Effector memory CD8-positive, alpha-beta T cell (primary cell): ENCODE measurements at places on chromosomes 5 and 9.

GRCh38 chr5:35887321-35888100, 30.8 kb downstream of the IL7R start:
- DNase-seq: no peak

DNA sequence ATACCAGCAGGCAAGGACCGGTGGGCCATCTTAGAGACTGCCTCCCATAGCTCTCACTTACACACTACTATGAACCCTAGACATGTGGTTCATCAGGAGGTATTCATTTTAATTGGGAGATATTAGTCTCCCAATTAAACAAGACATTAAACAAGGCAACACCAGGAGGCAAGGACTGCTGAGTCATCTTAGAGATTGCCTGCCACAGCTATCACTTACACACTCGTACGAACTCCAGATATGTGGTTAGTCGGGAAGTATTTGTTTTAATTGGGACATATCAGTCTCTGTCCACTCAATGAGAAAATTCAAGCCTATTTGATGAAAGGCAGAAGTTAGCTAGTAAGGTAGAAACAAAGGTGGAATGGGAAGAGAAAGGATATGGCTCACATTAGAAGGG, 343.9 kb downstream of the NFIB start:
- no peak for DNase-seq

DNA sequence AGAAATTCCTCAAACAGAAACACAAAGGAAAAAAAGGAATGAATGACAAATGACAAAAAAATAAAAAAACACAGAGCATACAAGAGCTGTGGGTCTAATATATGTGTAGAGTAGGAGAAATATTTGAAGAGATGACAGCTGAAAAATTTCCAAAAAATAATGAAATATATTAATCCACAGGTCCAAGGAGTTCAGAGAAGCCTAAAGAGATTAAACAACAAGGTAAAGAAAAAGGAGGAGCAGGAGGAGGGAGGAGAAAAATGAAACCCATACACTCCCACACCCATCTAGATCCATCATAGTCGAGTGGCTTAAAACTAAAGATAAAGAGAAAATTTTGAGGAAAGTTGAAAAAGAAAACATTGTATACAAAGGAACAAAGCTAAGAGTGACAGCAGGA, 182.4 kb upstream of the MAP3K1 start:
- DNase-seq: no peak

- no peak for DNase-seq
Observed at GRCh38 chr9:85118990-85119755, 449.6 kb downstream of the NTRK2 start.

DNA sequence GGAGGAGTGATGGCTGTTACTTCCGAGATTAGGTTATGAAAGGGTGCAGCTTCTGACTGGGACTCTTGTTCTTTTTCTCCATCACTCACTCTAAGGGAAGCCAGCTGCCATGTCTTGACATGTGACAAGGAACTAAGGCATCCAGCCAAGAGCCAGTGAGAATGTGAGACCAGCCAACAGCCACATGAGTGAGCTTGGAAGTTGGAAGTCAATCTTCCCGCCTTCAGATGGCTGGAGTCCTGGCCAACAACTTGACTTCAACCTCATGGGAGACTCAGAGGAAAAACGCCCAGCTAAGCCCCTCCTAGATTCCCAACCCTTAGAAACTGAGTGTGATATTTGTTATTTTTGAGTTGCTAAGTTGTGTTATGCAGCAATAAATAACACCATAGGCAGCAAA, 201.1 kb downstream of the SNX18 start:
- no peak for DNase-seq

DNA sequence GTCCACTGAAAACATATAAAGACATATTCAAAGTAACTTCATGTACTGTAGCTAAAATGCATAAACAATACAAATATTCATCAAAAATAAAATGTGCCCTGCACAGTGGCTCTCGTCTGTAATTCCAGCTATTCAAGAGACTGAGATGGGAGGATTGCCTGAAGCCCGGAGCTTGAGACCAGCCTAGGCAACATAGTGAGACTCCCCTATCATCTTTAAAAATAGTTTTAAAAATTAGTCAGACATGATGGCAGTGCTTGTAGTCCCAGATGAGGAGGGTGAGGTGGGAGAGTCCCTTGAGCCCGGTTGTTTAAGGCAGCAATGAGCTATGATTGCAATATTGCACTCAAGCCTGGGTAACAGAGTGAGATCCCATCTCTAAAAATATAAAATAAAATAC, 534.1 kb downstream of the ANXA1 start:
- no peak for DNase-seq

GRCh38 chr9:108579757-108580439, 275.9 kb downstream of the ACTL7B start:
- no peak for DNase-seq

DNA sequence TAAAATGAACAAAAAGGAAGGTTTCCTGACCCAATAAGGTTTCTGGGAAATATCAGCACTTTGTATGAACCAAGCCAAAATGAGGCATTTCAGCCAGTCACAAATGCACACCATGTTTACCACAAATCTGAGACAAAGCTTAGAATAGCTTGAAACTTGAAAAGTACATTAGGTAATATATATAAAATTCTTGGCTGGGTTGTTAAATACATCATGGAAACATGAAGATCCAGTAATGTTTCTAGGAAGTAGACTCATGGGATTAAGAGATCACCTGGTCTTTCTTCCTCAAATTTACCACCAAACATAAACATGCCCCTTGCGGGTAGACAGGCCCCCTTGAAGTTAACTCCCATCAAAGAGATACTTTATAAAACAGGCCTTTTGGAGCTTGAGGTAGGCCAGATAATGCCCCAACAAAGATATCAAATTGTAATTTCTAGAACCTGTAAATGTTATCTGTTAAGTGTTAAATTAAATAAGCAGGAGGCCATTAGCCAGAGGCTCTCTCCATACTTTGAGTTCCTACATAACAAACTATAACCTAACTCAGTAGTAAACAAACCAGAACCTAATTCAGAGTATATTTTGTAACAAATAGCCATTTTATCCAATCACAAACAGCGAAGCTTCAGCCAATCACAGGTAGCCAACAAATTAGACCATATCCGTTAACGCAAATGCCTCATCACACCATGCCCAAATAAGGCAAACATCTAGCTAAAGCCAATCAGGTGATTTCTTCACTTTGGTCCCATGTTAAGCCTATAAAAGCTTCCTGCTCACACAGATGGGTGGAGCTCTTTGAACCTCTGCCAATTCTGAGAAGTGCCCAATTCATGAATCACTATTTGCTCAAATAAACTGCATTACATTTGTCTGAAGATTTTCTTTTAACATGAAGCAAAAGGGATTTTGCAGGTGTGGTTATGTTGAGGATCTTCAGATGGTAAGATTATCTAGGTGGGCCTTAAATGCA, 127.9 kb upstream of the TARS1 start:
- DNase-seq: no peak

DNA sequence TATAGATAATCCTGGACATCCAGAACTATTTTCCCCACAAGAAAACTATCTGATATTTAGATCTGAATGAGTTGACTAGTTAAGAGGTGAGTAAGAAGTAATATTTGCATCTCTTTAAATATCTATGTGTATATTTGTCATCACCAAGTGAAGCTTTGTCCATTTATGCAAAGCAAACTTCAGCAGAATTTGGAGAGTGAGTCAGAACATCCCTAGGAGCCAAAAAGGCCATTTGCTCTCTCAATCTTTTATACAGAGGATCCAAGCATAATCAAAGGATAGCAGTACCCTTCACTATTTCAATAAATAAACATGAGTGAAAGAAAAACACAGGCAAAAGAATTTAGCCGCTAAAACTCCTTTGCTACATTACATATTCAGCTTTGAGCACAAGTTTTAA, 454.4 kb downstream of the NR2F1-AS1 start:
- no peak for DNase-seq

DNA sequence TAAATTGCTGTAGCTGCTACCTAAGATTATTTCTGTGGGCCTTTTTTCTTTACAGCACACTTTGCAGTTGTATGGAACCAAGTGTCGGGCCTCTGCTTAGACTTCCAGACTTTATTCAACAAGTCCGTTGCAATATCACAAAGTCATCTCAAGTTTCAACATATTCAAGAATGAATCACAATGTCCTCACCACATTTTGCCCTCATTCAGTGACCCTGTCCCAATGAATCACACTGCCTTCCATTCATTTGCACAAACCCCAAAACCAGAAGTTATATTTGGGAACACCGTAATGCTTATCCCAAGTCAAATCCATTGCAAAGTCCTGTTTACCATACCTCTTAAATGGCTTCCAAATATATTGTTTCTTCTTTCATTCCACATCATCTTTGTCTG, 439.6 kb downstream of the CSNK1G3 start:
- DNase-seq: no peak

GRCh38 chr5:32319926-32320543, 7.3 kb upstream of the MTMR12 start:
- DNase-seq: no peak

DNA sequence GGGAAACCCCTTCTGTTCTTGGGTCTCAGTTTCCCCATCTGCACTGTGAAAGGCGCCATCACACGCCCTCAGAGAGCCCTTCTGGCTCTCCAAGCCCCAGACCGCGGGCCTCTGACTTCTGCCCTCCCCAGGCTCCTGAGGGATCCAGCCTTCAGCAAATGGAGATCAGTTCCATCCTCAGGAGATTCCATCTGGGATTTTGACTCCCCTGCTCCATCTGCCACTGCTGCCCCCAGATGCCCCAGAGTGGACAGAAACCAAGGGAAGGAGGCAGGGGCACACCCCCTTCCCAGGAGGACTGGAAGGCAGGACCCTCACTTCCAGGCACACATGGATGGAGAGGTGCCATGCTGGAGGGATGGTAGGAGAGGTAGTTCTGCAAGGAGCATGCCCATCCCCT, 18.7 kb upstream of the RPS14 start:
- DNase-seq: no peak

- DNase-seq: no peak
Observed at GRCh38 chr5:138402640-138403039, 36.2 kb upstream of the REEP2 start.
